ENCODE measurements at places on chromosomes 6 and 20.

GRCh38 chr6:5323979-5324378 is 62.7 kb downstream of the FARS2 start:
- H3K27ac ChIP-seq, result no peak overlapping the region
- no peaks in the 10 kb centered on the region for H3K4me1 ChIP-seq
- no peak for DNase-seq
- peaks cover 3% of the 10 kb centered on the region for H3K36me3 ChIP-seq

GRCh38 chr6:53031281-53031680 is 33.9 kb upstream of the FBXO9 start:
- no peak overlapping the region for H3K4me3 ChIP-seq
- no peaks in the 10 kb centered on the region for H3K27me3 ChIP-seq
- H3K36me3 ChIP-seq, result peaks cover 95% of the 10 kb centered on the region
- no peaks in the 10 kb centered on the region for H3K4me1 ChIP-seq
- H3K27ac ChIP-seq, result no peak overlapping the region
- no peak for DNase-seq

- peaks cover 14% of the 10 kb centered on the region for H3K36me3 ChIP-seq
- H3K27me3 ChIP-seq, result no peaks in the 10 kb centered on the region
- no peak overlapping the region for H3K4me3 ChIP-seq
- no peak for DNase-seq
- H3K4me1 ChIP-seq, result no peaks in the 10 kb centered on the region
- H3K27ac ChIP-seq, result no peak overlapping the region
Measured at GRCh38 chr20:5989539-5989938, 39.1 kb downstream of the MCM8 start.

- H3K4me1 ChIP-seq, result no peaks in the 10 kb centered on the region
- DNase-seq, result no peak
- H3K27me3 ChIP-seq, result no peaks in the 10 kb centered on the region
Measured at GRCh38 chr6:104640761-104641160, 219.0 kb downstream of the HACE1 start.

GRCh38 chr20:46637020-46637419 is 14.2 kb downstream of the SLC13A3 start:
- H3K36me3 ChIP-seq, result no peaks in the 10 kb centered on the region
- no peak overlapping the region for H3K4me3 ChIP-seq
- DNase-seq, result no peak
- peaks cover 10% of the 10 kb centered on the region for H3K4me1 ChIP-seq
- H3K27me3 ChIP-seq, result no peaks in the 10 kb centered on the region

GRCh38 chr6:157560691-157561413 is 179.9 kb downstream of the ZDHHC14 start:
- no peak overlapping the region for H3K27ac ChIP-seq
- no peak for DNase-seq
- no peak overlapping the region for H3K4me3 ChIP-seq
- no peaks in the 10 kb centered on the region for H3K36me3 ChIP-seq
- peaks cover under 1% of the 10 kb centered on the region for H3K4me1 ChIP-seq
- H3K27me3 ChIP-seq, result no peaks in the 10 kb centered on the region

DNA sequence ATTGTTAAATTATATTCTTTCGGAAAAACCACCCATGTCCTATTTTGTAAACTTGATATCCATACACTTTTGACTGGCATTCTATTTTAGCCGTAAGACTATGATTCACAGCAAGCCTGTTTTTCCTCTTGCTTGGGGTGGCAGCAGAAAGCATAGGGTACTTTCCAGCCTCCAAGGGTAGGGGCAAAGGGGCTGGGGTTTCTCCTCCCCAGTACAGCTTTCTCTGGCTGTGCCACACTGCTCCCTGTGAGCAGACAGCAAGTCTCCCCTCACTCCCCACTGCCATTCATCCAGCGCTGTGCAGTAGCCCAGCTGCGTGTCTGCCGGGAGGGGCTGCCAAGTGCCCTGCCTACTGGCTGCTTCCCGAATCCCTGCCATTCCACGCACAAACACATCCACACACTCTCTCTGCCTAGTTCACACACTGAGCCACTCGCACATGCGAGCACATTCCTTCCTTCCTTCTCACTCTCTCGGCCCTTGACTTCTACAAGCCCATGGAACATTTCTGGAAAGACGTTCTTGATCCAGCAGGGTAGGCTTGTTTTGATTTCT is 2.1 kb upstream of the ESR1 start:
- DNase-seq, result no peak
- no peaks in the 10 kb centered on the region for H3K36me3 ChIP-seq
- H3K4me3 ChIP-seq, result no peak overlapping the region

DNA sequence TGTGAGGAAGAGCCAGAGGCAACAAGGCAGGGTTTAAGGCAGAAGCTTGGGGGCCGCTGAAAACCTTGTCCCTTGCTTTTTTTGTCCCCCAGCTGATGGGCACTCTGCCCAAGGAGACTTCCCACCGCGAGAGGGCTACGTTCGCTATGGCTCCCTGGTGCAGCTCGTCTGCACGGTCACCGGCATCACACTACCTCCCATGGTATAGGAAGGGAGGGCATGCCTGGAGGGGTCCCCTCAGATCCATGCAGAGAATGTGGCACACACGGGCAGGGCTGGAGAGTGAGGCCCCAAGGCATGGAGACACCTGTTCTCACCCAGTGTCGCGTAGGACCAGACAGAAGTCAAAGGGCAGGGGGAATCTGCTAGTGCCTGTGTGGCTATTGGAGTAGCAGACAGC is 5.8 kb upstream of the MATN4 start:
- DNase-seq, result no peak
- no peaks in the 10 kb centered on the region for H3K27me3 ChIP-seq
- H3K4me1 ChIP-seq, result peaks cover 5% of the 10 kb centered on the region
- H3K4me3 ChIP-seq, result no peak overlapping the region

GRCh38 chr6:119449331-119450156 is 100.0 kb upstream of the MAN1A1 start:
- H3K4me1 ChIP-seq, result peaks cover 6% of the 10 kb centered on the region
- H3K4me3 ChIP-seq, result no peak overlapping the region
- no peaks in the 10 kb centered on the region for H3K36me3 ChIP-seq
- no peak overlapping the region for H3K27ac ChIP-seq
- no peaks in the 10 kb centered on the region for H3K27me3 ChIP-seq

- no peaks in the 10 kb centered on the region for H3K4me1 ChIP-seq
- no peak overlapping the region for H3K4me3 ChIP-seq
- H3K36me3 ChIP-seq, result no peaks in the 10 kb centered on the region
- no peaks in the 10 kb centered on the region for H3K27me3 ChIP-seq
- DNase-seq, result no peak
Measured at GRCh38 chr20:61855286-61855685, 210.4 kb downstream of the TAF4 start.

- H3K27me3 ChIP-seq, result no peaks in the 10 kb centered on the region
- no peaks in the 10 kb centered on the region for H3K4me1 ChIP-seq
- DNase-seq, result peak; percentile 3
- no peaks in the 10 kb centered on the region for H3K36me3 ChIP-seq
Measured at GRCh38 chr6:80094017-80094416, 12.5 kb upstream of the BCKDHB start.

GRCh38 chr6:3603340-3604130 is 146.7 kb upstream of the SLC22A23 start:
- no peak overlapping the region for H3K27ac ChIP-seq
- no peaks in the 10 kb centered on the region for H3K27me3 ChIP-seq
- no peaks in the 10 kb centered on the region for H3K4me1 ChIP-seq
- H3K36me3 ChIP-seq, result no peaks in the 10 kb centered on the region
- H3K4me3 ChIP-seq, result no peak overlapping the region

DNA sequence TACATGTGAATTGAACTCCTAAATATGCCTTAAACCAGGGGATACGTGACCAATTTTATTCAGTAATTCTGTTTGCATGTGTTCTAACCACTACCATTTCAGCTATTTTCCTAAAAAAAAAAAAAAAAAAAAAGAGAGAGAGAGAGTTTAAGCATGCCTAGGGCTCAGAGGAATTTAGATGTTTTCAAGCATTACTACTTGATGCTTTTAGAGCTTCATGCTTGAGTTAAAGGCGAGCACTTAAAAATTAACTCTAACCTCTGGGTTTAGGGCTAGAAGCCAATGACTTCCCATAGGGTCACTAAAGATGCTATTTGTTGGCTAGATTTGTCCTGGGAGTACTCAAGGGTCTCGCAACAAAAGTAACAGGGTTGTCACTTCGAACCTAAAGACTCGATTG is 217.7 kb downstream of the ATXN1 start:
- no peaks in the 10 kb centered on the region for H3K27me3 ChIP-seq
- peaks cover 23% of the 10 kb centered on the region for H3K4me1 ChIP-seq
- H3K36me3 ChIP-seq, result no peaks in the 10 kb centered on the region
- no peak overlapping the region for H3K27ac ChIP-seq
- H3K4me3 ChIP-seq, result no peak overlapping the region

DNA sequence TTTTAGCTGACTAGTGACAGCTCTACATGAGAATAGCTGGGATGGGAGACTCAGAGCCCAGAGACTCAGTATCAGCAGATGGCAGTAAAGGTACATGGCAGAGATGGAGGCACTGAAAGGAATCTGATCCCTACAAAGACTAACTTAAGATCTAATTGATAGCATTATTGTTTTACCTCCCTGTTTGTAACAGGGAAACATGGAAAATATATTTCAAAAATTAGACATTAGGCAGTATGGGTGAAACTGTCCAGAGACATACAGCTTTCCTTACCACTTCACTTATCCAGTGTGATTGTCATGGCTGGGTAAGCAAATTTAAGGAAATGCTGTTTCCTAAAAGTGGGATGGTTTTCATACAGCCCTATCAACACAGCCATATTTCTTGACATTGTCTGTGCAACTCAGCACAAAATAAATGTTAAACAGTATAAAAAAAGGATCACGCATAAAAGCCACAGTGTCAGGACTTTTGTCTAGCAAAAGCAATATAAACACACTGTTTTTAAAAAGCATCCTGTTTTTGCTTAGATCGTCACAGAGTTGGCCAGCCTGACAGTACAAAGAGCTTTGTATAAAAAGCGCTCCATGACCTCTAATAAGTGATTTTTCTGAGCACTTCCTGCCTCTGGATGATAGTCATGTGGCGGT is 376.9 kb downstream of the PHF3 start:
- no peaks in the 10 kb centered on the region for H3K27me3 ChIP-seq
- no peak overlapping the region for H3K27ac ChIP-seq
- H3K36me3 ChIP-seq, result no peaks in the 10 kb centered on the region
- H3K4me3 ChIP-seq, result no peak overlapping the region
- peaks cover 11% of the 10 kb centered on the region for H3K4me1 ChIP-seq

- no peak for DNase-seq
- H3K36me3 ChIP-seq, result no peaks in the 10 kb centered on the region
- H3K4me3 ChIP-seq, result no peak overlapping the region
Measured at GRCh38 chr20:61692479-61692878, 373.2 kb downstream of the TAF4 start.

- no peaks in the 10 kb centered on the region for H3K27me3 ChIP-seq
- H3K4me3 ChIP-seq, result no peak overlapping the region
- H3K4me1 ChIP-seq, result no peaks in the 10 kb centered on the region
- H3K36me3 ChIP-seq, result no peaks in the 10 kb centered on the region
- DNase-seq, result no peak
Measured at GRCh38 chr6:19408331-19408730, 428.8 kb upstream of the ID4 start.

DNA sequence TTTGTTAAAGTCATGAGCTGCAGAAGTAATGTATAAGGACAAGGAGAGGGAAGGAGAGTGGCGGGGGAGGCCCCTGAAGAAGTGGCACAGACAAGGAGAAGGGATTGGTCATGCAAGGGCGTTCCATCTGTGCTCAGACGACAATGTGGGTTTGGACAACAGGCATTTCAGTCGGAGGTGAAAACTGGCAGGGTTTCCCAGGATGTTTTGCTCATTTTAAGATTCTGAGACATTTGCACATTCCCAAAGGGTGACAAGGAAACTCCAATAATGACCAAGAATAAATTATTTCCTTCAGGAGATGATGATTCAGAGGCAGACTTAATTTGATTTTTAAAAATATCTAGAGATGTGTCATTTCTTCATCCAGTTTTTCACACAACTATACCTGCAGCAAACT is 181.8 kb downstream of the HIVEP2 start:
- H3K36me3 ChIP-seq, result peaks cover 25% of the 10 kb centered on the region
- no peak for DNase-seq
- no peaks in the 10 kb centered on the region for H3K4me1 ChIP-seq
- no peaks in the 10 kb centered on the region for H3K27me3 ChIP-seq
- H3K27ac ChIP-seq, result no peak overlapping the region

DNA sequence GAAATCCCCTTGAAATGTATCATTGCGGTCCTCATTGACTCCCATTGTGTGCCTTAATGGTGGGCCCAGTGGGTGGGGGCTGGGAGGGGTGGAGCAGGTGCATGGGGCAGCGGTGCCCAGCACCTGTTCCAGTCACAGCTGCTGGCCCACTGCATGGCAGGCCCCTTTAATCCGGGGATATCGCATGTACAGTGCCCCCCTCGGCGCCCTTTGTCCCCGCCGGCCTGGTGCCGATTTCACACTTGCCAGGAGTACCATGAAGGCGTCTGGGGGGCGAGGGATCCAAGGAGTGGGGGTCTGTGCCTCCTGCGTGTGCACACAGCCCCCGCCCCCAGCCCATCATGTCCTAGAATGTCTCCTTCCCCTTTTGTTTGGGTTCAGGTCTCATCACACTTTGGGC is 2.8 kb downstream of the SNAI1 start:
- H3K27me3 ChIP-seq, result peaks cover 2% of the 10 kb centered on the region
- peaks cover 60% of the 10 kb centered on the region for H3K4me1 ChIP-seq
- no peak overlapping the region for H3K27ac ChIP-seq
- DNase-seq, result no peak
- H3K4me3 ChIP-seq, result no peak overlapping the region

- no peak overlapping the region for H3K4me3 ChIP-seq
- H3K4me1 ChIP-seq, result peaks cover 6% of the 10 kb centered on the region
- H3K27me3 ChIP-seq, result no peaks in the 10 kb centered on the region
- no peak overlapping the region for H3K27ac ChIP-seq
- DNase-seq, result no peak
Measured at GRCh38 chr6:108619431-108620197, 58.9 kb downstream of the FOXO3 start.
